ENCODE measurements at places on chromosomes 3 and 15.

DNA sequence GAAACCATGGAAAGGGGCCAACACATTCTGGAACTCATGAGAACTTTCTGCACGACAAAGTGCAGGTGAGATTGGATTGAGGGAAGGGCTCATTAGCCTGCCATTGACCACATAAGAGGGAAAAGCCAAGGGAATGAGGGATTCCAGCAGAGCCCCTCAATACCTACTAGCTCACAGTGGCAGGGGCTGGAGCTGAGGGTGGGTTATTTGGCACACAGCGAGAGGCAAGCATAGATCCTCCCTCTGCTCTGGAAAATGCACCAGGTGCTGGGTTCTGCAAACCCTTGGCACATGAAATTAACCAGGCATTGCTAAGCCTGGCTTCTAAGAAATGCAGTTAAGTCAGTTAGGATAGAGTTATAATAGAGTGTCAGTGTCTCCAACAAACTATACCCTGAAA, 60.8 kb downstream of the IL16 start:
- no peak for DNase-seq

- peak; percentile 46 for DNase-seq
Observed at GRCh38 chr3:63979093-63979885, 44.0 kb downstream of the PSMD6 start.

DNA sequence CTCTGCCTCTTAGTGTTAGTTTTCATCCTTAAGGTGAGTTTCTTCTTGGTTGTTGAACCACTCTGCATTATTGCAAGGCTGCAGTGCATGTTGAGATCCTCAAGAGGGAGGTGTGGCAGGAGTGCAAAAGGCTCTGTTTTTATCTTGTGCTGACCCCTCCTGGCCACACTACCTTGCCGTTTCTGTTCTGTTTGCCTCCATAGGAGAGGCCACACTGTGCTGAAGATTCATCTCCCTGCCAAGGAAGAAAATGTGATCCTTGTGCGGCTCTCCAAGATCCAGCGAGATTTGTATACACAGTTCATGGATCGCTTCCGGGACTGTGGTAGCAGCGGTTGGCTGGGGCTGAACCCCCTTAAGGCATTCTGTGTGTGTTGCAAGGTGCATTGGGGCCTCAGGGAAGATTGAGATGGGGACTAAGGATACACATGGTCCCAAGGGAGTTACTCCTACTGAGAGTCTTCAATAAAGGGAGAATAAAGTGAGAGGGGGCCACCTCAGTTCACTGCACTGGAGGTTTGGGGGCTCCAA, 33.0 kb upstream of the TEX264 start:
- no peak for DNase-seq

GRCh38 chr15:74134387-74135027, 4.1 kb downstream of the ISLR2 start:
- no peak for DNase-seq

GRCh38 chr3:160778480-160778879, 22.4 kb downstream of the PPM1L start:
- DNase-seq, result no peak

GRCh38 chr3:23232016-23232415, 28.9 kb downstream of the UBE2E2 start:
- no peak for DNase-seq

- DNase-seq, result no peak
Observed at GRCh38 chr15:42053010-42053409, 32.2 kb upstream of the PLA2G4E start.

GRCh38 chr15:66993874-66994696, 71.3 kb upstream of the SMAD3 start:
- DNase-seq, result no peak

GRCh38 chr3:48966876-48967361, 23.1 kb upstream of the P4HTM start:
- no peak for DNase-seq

DNA sequence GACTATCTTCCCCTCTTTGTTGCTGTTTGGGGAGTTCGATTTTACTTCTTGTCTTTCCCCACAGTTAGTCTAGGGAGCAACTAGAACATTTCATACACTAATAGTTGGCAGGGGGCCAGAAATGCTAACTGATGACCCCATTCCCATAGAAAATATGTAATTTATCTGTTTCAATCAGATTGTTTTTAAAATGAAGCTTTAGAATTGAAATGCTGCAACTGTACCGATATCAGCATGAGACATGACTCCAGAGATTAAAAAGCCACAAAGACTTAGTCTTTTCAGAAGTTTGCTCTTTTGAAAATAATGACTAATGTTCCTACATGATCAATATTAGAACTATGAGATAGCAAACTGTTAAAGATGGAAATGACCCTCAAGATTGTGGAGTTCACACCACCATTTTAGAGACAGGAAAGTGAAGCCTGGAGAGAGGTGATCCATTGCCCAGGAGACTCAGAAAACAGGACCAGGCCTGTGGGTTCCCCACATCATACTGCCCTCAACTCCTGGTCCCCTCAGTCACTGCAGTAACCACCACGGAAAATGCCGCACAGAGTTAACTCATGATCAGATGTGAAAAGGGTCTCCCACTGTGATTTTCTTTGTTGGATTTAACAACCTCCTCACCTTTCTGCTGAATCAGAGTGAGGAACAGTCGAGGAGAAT, 130.3 kb downstream of the CHDH start:
- no peak for DNase-seq

GRCh38 chr15:78691167-78691850, 50.3 kb upstream of the CHRNB4 start:
- DNase-seq, result no peak

DNA sequence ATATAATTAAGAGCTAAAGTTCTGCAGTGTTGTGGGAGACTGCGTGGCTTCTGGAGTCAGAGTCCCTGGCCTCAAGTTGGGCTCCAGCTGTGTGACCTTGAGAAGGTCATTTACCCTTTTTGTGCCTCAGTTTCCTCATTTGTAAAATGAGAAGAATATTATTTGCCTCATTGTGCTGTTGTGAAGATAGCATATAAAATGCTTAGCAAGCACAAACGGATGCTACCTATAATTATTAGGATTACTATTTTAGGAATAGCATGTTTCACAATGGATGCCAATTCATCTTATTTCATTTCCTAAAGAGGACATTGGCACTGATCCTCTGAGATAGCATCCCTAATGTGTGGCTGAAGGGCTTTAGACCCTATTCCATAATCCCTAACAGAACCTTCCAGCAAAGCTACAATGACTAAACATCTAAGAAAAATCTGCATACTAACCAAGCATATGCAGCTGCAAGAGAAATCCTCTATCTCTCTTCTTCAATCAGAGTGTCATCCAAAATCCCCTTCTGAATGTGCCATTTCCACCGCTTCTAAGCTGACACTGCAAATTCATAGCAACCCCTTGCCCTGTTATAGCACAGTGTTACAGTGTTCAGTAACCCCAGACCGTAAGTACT, 148.3 kb downstream of the RBMS3 start:
- DNase-seq, result no peak

- no peak for DNase-seq
Observed at GRCh38 chr3:159609625-159610024, 379.0 kb upstream of the IL12A start.

- DNase-seq, result no peak
Observed at GRCh38 chr15:68629519-68630210, 50.9 kb downstream of the CORO2B start.

DNA sequence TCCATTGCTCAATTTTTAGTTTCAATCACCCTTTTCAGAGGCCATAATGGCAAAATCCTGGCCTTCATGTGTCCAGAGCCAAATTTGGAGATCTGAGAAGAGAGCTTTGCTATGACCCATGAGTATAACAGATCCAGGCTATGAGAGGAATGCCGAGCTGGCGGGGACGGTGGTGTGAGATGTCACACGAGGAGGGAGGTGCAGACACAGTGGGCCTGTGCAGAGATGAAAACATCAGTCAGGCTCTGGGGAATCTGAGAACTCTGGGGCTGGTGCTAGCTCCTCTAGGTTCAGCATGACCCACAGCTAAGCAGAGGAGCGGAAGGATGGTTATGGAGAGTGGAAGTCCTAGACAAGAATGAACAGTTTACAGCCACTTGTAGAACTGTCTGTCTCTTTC, 398.3 kb upstream of the ATP10A start:
- no peak for DNase-seq

GRCh38 chr15:74133694-74134386, 3.5 kb downstream of the ISLR2 start:
- DNase-seq, result no peak

DNA sequence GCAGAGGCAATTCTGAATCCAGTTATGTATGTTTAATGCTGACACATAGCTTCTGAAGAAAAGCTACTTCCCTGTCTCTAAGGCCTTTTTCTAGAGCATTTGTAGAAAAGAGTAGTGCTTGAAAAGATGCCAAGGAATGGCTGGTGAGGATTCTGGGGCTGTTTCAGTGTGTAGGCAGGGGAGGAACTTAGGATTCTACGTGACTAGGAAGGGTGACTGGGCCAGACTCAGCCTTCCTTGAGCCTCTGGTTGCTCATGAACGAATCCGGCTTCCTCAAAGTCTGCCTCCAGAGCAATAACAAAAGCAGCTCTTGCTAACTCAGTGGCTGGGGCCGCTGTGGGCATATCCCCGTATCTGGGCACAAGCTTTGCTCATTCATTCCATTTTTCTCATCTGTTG, 104.8 kb upstream of the WNT5A start:
- no peak for DNase-seq

GRCh38 chr3:120440001-120440703, 10.6 kb downstream of the FSTL1 start:
- DNase-seq, result no peak

DNA sequence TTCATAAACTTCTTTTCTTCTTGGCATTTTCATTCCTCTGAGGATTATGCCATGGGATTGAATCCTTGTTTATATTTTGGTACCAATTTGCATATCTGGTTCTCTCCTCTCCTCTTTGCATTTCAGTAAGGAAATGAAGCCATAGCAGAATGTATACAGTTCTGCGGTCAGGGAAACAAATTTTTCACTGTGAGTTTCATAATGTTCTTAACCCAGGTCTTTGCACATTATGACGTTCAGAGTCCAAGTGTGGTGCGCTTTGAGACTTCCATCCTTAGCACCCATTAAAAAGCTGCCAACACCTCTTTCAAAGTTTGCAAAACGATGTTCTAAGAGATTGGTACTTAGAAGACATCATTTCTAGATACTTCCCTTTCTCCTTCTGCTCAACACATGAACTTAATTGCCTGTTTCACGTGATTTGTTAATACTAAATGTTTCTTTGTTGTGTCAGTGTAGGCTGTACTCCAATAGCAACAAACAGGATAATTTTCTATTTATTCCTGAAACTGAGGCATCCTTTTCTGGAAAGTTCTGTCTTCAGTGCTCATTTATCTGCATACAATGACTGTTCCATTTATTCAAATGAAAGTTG, 953.1 kb upstream of the NR2F2 start:
- no peak for DNase-seq

DNA sequence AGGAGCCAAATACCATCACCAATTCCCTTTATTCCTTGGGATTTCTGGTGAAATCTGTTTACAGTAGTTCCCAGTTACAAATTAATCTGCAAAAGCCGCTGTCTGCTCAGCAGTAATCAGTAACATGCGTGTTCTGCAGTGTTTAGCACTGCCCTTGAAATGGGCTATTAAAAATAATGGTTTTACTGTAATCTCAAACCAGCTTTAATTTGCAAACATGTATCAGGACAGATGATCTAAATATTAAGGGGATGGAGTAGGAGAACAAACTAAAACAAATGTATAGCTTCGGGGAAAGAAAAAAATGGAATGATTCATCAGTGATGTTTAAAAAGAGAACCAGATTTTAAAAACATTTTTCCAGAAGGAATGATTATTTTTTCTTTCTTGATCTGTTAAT, 513.2 kb downstream of the MECOM start:
- no peak for DNase-seq
